ENCODE measurements at places on chromosomes 2 and 18. TPM values are rescaled to one million over a fixed set of nuclear protein-coding genes. Genes with fewer than 3 reads are reported as not detected.

GRCh38 chr18:51154431-51155063 lies 42.9 kb downstream of the MEX3C start:
- H3K4me3 ChIP-seq: peak overlapping the region; percentile 79
- no peaks in the 10 kb centered on the region for H3K36me3 ChIP-seq
- no peaks in the 10 kb centered on the region for H3K27me3 ChIP-seq
- peaks cover 58% of the 10 kb centered on the region for H3K4me1 ChIP-seq

DNA sequence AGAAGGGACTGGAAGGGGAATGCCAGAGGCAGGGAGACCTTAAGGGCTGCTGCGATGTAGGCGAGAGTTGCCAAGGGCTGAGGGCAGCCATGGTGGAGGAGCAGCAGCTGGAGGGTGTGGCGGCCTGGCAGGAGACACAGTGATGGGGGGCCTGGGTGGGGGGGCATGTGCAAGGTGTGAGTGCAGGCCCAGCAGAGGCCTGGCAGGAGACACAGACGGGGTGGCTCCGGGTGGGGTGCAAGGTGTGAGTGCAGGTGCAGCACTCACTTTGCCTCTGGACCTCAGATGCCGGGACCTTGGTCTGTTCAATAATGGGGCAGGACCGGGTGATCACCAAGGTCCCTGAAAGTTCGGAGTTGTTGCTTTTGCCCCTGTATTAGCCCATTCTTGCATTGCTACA lies 76.2 kb upstream of the ODC1 start:
- H3K36me3 ChIP-seq: no peaks in the 10 kb centered on the region
- no peak overlapping the region for H3K4me3 ChIP-seq
- H3K27me3 ChIP-seq: no peaks in the 10 kb centered on the region
- no peak overlapping the region for H3K27ac ChIP-seq

EFR3B gene
- 0.41 TPM for total RNA-seq

RBKS gene
- 1.2 TPM for total RNA-seq

Measured in activated naive CD4-positive, alpha-beta T cell treated with anti-CD3 and anti-CD28 coated beads for 36 hours (primary cell).